ENCODE measurements at places on chromosomes 5 and 9.

GRCh38 chr9:94656200-94656599 lies 16.9 kb upstream of the FBP1 start:
- DNase-seq = peak; percentile 74

- no peak for DNase-seq
These were observed 9.0 kb upstream of the FAT2 start for GRCh38 chr5:151600069-151600665.

DNA sequence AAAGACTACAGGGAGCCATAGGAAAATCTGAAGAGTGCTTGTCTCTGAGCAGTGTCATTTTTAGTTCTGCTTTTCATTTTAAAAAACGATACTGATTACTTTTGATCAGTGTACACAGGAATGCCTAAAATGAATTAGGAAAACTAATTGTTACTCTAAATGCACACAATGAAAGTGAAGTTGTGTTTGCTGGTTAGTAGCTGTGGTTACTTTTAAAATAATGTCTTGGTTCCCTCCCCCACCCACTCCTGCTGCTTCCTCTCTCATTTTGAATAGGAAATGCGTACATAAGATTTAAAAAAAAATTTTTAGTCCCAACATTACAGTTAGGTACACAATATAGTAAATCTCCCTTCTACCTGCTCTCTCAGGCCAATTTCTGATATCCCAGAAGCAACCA lies 47.5 kb upstream of the PLPP1 start:
- DNase-seq = no peak

DNA sequence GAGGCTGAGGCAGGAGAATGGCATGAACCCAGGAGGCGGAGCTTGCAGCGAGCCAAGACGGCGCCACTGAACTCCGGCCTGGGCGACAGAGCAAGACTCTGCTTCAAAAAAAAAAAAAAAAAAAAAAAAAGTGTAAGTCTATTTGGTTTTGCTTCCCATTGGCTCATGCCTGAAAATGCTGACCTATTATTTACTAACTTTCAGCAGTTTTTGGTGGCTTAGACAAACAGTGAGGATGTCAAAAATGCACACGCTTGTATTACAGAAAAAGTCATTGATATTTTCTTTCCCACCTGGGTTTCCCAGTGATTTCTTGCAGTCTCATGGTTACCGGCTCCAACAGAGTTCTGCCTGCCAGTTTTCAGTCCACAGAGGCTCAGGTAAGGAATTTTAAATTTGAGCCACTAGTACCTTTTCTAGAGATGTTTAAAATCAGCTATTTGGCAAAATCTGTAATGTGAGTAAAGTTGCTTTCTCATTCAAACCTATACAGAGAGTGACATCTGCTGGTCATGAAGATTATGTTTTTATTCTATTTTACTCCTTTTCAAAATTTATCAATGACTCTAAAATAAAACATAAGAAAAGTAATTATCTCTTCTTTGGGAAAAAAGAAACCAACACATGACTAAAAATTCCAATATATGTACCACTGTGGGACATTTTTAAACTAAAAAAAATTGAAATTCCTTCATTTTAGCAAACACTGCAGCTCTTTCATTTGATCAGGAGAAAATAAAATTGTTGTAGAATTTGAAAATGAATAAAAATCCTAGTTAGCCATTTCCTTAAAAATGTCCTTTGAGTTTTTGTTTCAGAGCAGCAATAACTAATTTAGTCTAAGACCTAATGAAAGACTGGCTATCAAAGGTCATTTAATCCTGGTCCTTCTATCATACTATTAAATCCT lies 8.8 kb downstream of the FAM200C start:
- DNase-seq = no peak

DNA sequence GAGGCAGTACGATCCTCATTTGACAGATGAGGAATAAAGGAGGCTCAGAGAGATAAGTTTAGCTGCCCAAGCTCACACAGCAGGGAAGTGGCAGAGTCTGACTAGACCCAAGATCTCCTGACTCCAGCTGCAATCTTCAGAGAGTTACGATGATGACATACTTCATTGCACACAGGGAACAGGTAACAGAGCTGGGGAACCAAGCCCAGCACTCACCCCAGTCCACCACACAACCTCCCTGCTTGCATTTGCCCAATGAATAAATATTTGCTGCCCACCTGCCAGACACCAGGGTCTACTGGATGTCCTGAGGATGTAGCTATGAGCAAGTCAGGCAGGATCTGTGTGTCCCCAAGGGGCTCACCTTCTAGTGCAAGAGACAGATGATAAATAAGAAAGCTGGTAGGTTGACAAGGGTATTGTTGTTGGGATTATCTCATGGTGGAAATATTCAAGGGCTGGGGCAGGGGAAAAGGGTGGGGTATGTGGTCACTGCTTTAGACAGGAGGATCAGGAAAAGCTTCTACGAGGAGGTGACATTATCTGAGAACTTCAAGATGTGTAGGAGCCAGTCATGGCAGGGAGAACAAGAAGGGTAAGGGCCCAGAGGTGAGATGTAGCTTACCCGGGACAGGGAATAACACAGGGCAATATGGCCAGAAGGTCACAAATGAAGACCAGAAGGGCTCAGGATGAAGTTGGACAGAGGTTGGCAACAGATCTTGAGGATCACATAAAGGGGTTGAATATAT lies 28.6 kb upstream of the CPEB4 start:
- DNase-seq = no peak

- no peak for DNase-seq
These were observed at the start of gene FAM221B for GRCh38 chr9:35828716-35829083. FAM221B (minus strand) TSS chr9:35828732; CDS start chr9:35826161, 2,571 bp downstream.

GRCh38 chr9:109186857-109187520 lies 19.9 kb upstream of the FRRS1L start:
- DNase-seq = no peak

All from CD4-positive, alpha-beta T cell treated with Interferon gamma for 1 hour (primary cell).